B cell (primary cell): ENCODE measurements at places on chromosomes 13 and 19.

- no peak for DNase-seq
These were observed 15.9 kb downstream of the HNRNPM start for GRCh38 chr19:8460516-8461298.

- DNase-seq, result peak; percentile 87
These were observed 15.2 kb upstream of the MYO1F start for GRCh38 chr19:8592231-8593009.

DNA sequence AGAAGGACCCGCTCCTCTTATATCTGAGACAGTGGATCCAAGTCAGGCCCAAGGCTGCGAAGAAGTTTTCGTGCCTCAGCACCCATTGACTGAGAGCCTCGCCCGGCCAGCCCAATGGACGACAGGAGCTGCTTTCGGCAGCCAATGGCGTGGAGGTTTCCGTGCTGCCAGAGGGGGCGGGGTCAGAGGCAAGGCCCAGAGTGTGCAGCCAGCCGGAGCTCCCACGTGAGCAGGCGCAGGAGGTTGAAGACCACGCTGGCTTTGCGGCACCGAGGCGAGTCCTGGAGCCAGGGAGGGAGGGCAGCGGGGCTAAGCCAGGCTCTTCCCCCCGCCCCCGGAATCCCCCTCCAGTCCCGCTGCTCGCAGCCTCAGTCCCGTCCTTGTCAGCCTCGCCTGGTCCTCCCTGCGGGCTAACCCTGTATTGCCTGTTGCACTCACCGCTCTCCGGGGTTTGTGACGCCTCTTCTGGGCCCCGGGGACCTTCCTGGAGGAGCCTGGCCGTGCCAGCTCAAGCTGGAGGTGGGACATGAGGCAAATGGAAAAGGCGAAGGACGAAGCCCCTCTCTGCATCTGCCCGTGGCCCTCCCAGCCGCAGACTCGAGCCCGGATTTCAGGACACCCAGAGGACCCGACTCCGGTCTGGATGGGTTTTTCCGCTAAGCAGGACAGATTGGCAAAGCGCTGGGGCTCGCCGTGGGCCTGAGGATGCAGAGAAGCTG, 1.5 kb downstream of the IFNL4 start:
- no peak for DNase-seq

DNA sequence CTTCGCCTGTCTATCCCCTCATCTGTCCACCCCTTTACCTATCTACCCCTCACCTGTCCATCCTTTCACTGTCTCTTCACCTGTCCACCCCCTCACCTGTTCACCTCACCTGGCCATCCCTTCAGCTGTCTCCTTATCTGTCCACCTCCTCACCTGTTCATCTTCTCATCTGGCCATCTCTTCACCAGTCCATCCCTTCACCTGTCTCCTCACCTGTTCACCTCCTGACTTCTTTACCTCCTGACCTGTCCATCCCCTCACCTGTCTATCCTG, 13.2 kb upstream of the KANK2 start:
- DNase-seq, result no peak

GRCh38 chr19:9352505-9352904, 10.3 kb upstream of the ZNF177 start:
- DNase-seq, result no peak

DNA sequence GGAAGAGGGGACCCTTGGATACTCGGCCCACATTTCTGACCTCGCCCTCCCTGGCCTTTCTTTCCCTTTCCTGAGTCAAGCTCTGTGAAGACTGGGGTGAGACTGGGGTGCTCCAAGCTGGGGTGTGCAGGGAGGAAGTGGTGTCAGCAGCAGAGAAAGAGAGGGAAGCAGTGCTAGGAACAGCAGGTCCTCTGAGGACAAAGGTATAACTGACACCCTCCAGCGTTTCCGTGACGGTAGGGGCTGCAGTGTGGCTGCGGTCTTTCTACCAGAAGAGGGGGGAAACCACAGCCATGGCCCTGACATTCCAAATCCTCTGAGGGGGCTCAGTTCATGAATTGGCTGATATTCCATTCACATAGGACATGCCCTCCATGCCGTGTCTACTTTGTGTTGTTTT, 1.1 kb downstream of the KIR3DL2 start:
- DNase-seq, result no peak

GRCh38 chr19:339262-339887, 5.2 kb downstream of the MIER2 start:
- DNase-seq, result no peak

DNA sequence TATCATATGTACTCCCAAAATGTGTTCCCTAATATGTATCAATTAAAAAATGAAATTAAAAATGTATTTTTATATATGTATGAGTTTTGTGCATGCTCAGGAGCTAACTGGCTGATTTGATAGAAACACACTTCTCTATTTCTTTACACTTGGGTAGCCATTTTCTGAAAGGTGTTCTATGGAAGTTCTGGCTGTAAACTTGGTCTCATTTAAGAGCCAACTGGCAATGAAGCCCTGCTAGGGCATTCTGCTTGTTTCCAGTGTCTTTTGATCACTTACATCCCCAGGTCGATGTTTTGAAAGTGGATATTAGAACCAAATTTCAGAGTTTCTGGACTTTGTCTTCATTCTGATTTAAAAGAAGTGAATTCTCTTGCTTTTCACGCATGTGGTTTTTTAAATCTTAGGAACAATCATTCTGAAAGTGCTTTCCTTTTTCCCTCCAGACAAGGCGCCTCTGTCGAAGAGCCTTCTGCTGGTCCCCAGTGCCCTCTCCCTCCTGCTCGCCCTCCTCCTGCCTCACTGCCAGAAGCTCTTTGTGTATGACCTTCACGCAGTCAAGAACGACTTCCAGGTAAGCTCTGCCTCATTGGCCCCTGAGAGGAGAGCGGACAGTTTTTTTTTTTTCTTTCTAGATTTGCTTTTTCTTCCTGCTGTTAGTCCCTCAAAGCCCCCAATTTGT, 20.1 kb downstream of the GPR18 start:
- DNase-seq, result no peak

GRCh38 chr13:29923554-29924481, 73.4 kb upstream of the UBL3 start:
- DNase-seq, result peak; percentile 69

GRCh38 chr13:43270130-43270830, 246.9 kb downstream of the DNAJC15 start:
- DNase-seq, result no peak
